ENCODE measurements at places on chromosomes 2 and 18. TPM values are rescaled to one million over a fixed set of nuclear protein-coding genes. Genes with fewer than 3 reads are reported as not detected.

DNA sequence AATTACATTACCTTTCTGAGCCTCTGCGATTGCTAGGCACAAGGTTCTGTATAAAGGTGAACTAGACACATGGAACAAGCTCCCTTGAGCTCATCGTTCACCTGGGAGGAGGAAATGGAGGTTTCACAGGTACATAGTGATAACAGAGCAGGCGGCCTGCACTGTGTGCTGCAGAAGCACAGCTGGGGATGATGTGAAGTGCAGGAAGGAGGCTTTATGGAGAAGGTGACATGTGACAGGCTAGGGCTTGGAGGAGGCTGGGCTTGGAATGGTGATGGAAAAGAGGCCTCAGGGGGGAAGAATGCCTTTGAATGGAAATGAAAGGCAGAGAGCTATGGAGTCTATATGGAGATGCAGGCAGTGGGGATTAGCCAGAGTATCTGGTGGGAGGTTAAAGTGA lies 22.9 kb downstream of the MARCHF4 start:
- DNase-seq: no peak

DNA sequence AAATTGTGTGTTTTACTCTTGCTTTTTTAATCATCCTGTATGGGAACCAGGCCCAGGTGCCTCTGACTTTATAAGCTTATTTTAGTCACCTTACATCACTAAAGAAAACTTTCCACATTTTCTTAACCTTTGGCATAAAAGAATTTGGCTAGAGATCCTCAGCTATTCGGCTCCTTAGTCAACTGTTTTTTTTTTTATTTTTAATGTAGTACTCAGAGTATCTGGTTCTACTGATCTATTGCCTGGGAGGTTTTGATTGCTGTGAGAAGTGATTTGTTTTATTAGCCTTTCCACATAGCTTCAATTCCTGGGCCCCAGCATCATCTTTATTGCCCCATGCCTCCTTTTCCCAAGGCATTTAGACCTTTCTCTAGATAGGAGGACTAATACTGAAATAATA lies 121.0 kb downstream of the MYO1B start:
- no peak for DNase-seq

DNA sequence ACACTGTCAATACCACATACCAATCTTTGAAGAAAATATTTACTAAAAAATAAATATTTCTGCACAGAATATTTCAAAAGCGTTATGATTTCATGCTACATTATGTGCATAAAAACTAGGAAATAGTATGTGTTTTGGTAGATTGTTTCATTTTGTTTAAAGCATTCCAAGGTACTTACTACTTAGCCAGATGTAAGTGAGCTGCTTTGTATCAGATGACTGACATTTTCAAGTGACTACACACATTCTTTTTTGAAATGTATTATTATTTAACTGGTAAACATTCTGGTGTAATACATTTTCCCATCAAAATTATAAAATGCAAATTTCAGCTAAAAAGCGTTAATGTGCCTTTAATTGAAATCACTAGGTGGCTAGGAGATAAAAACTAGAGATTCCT lies 21.5 kb downstream of the GCA start:
- DNase-seq: no peak

The TTN gene
- 5.5 TPM for total RNA-seq

The MOGAT1 gene
- total RNA-seq: not detected

Measured in LHCN-M2 (cell line).